ENCODE measurements at places on chromosomes 7 and 10. TPM values are rescaled to one million over a fixed set of nuclear protein-coding genes. Genes with fewer than 3 reads are reported as not detected.

GPR146 gene
- total RNA-seq, result 24.1 TPM

DNA sequence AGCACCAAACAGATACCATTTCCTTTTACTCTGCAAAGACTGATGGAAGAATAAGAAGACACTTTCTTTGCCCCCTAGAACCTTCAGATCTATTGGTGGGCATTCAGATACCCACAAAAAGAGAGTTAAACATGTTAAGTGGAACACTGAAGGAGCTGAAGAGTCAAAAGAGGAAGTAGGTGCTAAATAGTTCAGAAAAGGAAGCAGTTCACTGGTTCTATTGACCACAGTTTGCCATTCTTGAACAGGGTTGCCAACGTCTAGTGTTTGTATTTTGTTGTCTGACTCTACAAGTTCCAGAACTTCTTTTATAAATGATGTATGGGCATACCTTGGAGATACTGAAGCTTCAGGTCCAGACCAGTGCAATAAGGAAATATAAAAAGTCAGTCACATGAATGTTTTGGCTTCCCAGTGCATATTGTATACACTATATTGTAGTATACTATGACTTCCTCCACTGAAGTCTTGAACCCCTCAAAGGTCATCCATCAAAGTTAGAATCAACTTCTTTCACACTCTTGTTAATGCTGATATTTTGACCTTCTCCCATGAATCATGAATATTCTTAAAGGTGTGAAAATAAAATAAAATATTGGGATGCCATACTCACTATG lies 47.5 kb upstream of the AGR3 start:
- no peak for DNase-seq

FFAR4 gene
- total RNA-seq, result 0.12 TPM

EGFR gene
- total RNA-seq, result 5.0 TPM

DNA sequence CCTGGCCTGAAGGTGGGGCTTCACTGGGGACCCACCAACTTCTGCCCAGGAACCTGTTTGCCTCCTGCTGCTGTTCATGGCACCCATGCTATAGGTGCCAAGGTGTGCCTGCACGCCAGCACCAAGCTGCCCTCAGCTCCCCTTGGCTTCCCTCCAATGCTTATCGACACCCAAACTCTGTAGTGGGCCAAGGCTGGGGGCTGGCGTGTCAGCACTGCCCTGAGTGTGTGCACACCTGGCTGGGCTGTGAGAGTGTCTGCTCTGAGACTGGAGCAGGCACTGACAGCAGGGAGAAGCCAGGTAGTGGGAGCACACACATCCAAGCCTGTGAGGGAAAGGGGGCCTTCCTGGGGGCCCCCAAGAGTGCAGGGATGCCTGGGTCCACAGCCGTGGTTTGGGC lies 43.1 kb upstream of the TUBB8 start:
- no peak for DNase-seq

CFTR gene
- total RNA-seq, result 0.52 TPM

GRCh38 chr10:44635176-44635575 lies 250.3 kb upstream of the CXCL12 start:
- DNase-seq, result no peak

GRCh38 chr7:92758796-92759431 lies 77.5 kb downstream of the CDK6 start:
- no peak for DNase-seq

DNA sequence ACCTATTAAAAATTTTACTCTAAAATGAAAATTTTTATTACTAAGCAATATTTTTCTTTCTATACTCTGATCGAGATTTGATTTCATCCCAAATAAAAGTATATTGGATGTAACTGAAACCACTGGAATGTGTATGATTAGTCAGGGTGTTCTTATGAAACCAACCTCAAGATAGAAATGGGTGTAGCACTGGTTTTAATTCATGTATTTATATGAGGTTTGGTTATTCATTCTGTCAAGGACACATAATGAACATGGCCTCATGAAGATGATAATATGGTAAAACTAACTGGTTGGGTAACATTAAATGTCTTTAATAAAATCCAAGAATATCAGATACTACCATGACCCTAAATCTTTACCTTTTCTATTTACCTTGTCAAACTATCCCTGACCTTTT lies 197.7 kb downstream of the SEMA3A start:
- DNase-seq, result no peak

DNA sequence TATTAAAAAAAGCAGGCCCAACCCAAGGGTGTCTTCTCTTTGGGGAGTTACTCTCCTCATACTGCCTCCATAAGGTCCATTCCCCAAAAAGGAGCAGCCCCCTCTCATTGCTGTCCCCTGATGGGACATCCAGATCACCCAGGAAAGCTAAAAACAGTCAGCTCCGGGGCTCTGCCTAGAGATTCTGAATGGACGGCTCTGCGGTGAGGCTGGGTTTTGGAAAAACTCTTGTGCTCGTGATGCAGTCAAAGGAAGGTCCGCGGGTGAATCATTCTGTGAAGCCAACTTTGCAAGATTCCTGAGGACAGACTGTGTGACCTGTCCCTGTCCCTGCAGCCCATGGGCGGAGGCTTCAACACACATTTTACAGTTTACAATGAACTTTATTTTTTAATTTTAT lies 351.5 kb downstream of the TYW1 start:
- no peak for DNase-seq

TMEM60 gene
- 9.9 TPM for total RNA-seq

- no peak for DNase-seq
Observed at GRCh38 chr7:146423446-146423845, 306.8 kb downstream of the CNTNAP2 start.

GRCh38 chr10:103168438-103168837 lies 24.6 kb downstream of the NT5C2 start:
- no peak for DNase-seq

IFIT1B gene
- total RNA-seq, result not detected
